ENCODE measurements at places on chromosomes 1 and 21. TPM values are rescaled to one million over a fixed set of nuclear protein-coding genes. Genes with fewer than 3 reads are reported as not detected.

- no peak overlapping the region for H3K4me3 ChIP-seq
- no peak overlapping the region for H3K27ac ChIP-seq
- H3K4me1 ChIP-seq: peaks cover 4% of the 10 kb centered on the region
- no peak for DNase-seq
Measured at GRCh38 chr21:36422279-36423098, 37.3 kb downstream of the CHAF1B start.

GRCh38 chr21:35370071-35370470 lies 321.0 kb upstream of the RUNX1 start:
- no peak overlapping the region for H3K27ac ChIP-seq
- H3K4me3 ChIP-seq: no peak overlapping the region
- no peaks in the 10 kb centered on the region for H3K27me3 ChIP-seq
- no peaks in the 10 kb centered on the region for H3K36me3 ChIP-seq

- peaks cover 7% of the 10 kb centered on the region for H3K27me3 ChIP-seq
- H3K4me1 ChIP-seq: no peaks in the 10 kb centered on the region
- DNase-seq: no peak
- no peak overlapping the region for H3K27ac ChIP-seq
- no peaks in the 10 kb centered on the region for H3K36me3 ChIP-seq
Measured at GRCh38 chr1:5748286-5749225, 243.7 kb downstream of the NPHP4 start.

GRCh38 chr21:42997053-42997452 lies 22.7 kb downstream of the PKNOX1 start:
- peaks cover 20% of the 10 kb centered on the region for H3K4me1 ChIP-seq
- H3K27ac ChIP-seq: peak overlapping the region; percentile 69
- DNase-seq: no peak

GRCh38 chr1:108665771-108666170 lies 4.9 kb upstream of the HENMT1 start:
- no peaks in the 10 kb centered on the region for H3K27me3 ChIP-seq
- no peaks in the 10 kb centered on the region for H3K36me3 ChIP-seq
- no peak overlapping the region for H3K4me3 ChIP-seq

- no peaks in the 10 kb centered on the region for H3K4me1 ChIP-seq
- no peak overlapping the region for H3K27ac ChIP-seq
- no peak overlapping the region for H3K4me3 ChIP-seq
Measured at GRCh38 chr1:230371923-230372703, 54.0 kb downstream of the PGBD5 start.

DNA sequence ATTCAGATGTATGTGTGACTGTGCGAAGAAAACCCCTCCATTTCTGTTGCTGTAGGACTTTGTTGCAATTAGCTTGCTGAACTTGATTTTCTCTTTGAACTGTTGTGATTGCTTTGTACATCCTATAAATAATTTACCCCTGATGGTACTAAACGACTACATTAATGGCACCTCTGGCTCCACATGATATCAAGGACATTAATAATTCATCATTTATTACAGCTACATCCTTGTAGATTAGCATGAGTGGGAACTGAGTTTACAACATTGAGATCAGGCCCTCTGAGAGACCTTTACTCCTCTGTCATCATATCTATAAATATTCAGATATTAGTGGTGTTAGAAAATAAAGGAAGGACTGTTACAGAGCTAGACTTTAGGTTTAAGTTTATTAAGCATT lies 13.5 kb downstream of the LRIG2 start:
- H3K4me1 ChIP-seq: peaks cover 2% of the 10 kb centered on the region
- DNase-seq: no peak
- H3K36me3 ChIP-seq: peaks cover 13% of the 10 kb centered on the region
- no peaks in the 10 kb centered on the region for H3K27me3 ChIP-seq
- H3K27ac ChIP-seq: no peak overlapping the region

DNA sequence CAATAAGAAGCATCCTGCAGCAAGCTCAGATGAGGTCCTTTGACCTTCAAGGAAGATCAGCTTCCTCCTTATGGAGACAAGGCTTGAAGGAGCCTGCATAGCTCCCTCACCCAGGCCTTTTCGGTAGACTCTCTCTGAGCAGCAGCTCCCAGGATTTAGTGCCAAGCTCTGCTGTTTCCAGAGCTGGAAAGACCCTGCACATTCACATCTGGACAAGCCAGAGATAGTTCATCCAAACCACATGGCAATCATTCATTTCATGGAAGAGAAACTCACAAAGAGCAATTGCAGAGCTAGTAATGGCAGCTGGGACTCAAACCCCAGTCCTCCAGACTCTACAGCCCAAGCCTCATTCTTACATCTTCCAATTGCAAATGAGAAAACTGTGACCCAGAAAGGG lies 76.4 kb upstream of the EDN2 start:
- DNase-seq: no peak
- no peak overlapping the region for H3K4me3 ChIP-seq
- no peak overlapping the region for H3K27ac ChIP-seq
- H3K36me3 ChIP-seq: no peaks in the 10 kb centered on the region
- no peaks in the 10 kb centered on the region for H3K4me1 ChIP-seq
- H3K27me3 ChIP-seq: peaks cover 3% of the 10 kb centered on the region

GRCh38 chr1:115052454-115053083 lies 22.9 kb downstream of the TSHB start:
- H3K27ac ChIP-seq: no peak overlapping the region
- no peaks in the 10 kb centered on the region for H3K27me3 ChIP-seq
- H3K36me3 ChIP-seq: no peaks in the 10 kb centered on the region
- no peaks in the 10 kb centered on the region for H3K4me1 ChIP-seq
- DNase-seq: no peak
- H3K4me3 ChIP-seq: no peak overlapping the region

DNA sequence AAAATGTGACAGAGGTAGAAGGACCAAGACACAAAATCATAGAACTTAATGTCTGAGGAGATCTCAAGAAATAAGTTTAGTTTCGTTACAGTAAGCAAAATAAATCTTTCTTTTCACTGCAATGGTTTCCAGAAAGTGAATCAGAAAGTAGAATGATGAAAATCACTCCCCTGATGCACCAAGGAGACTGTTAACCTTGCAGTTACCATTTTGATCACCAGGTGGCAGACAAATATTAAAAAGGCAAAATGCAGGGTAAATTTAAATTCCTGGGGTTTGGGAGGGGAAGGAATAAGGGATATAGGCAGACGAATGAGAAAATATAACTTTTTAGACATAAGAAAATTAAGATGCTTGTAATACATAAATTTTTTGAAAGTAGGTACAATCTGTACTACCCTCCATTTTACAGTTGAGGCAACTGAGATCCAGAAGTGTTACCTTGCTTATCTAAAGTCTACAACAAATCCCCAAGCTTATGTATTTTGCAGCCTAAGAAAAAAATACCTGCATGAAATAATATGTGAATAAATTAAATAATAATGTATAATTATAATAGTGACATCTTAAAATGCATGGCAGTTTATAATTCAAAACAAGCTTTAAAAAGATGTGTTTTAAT lies 253.2 kb downstream of the CRB1 start:
- H3K4me1 ChIP-seq: no peaks in the 10 kb centered on the region
- no peak overlapping the region for H3K4me3 ChIP-seq
- no peaks in the 10 kb centered on the region for H3K36me3 ChIP-seq
- no peak overlapping the region for H3K27ac ChIP-seq
- no peaks in the 10 kb centered on the region for H3K27me3 ChIP-seq
- no peak for DNase-seq

GRCh38 chr1:46797696-46798470 lies 963 bp upstream of the CYP4B1 start:
- no peaks in the 10 kb centered on the region for H3K36me3 ChIP-seq
- no peak for DNase-seq
- H3K27ac ChIP-seq: no peak overlapping the region
- no peaks in the 10 kb centered on the region for H3K4me1 ChIP-seq
- H3K4me3 ChIP-seq: no peak overlapping the region

GRCh38 chr1:239947801-239948200 lies 143.9 kb upstream of the FMN2 start:
- DNase-seq: no peak
- no peaks in the 10 kb centered on the region for H3K36me3 ChIP-seq
- no peak overlapping the region for H3K27ac ChIP-seq

DNA sequence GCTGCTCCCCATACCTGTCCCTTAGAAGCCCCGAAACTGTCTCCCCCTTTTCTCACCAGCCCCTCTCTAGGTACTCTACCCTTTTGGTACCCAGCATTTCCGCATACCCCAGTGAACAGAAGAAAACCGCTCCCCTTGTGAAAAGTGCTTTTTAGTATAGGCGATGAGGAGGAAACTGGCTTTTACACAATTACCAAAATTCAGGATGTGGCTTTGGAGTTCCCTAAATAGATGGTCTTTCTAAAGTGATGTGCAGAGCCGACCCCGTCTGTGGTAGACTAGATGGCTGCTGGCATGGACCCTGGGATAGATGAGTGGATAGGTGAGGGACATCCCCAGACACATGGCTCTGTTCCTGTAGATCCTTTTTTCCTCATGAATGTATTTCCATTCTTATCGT lies 2.6 kb upstream of the PER3 start:
- H3K27me3 ChIP-seq: no peaks in the 10 kb centered on the region
- peaks cover 25% of the 10 kb centered on the region for H3K36me3 ChIP-seq
- no peak overlapping the region for H3K4me3 ChIP-seq
- no peak for DNase-seq
- peaks cover 13% of the 10 kb centered on the region for H3K4me1 ChIP-seq

- H3K27me3 ChIP-seq: no peaks in the 10 kb centered on the region
- peaks cover 7% of the 10 kb centered on the region for H3K36me3 ChIP-seq
- peak overlapping the region; percentile 15 for H3K27ac ChIP-seq
- H3K4me3 ChIP-seq: no peak overlapping the region
Measured at GRCh38 chr1:230124186-230125128, 57.4 kb downstream of the GALNT2 start.

GRCh38 chr1:156463874-156464273 lies 36.7 kb downstream of the MEF2D start:
- peaks cover 15% of the 10 kb centered on the region for H3K36me3 ChIP-seq
- peak overlapping the region; percentile 47 for H3K27ac ChIP-seq
- H3K27me3 ChIP-seq: no peaks in the 10 kb centered on the region

DNA sequence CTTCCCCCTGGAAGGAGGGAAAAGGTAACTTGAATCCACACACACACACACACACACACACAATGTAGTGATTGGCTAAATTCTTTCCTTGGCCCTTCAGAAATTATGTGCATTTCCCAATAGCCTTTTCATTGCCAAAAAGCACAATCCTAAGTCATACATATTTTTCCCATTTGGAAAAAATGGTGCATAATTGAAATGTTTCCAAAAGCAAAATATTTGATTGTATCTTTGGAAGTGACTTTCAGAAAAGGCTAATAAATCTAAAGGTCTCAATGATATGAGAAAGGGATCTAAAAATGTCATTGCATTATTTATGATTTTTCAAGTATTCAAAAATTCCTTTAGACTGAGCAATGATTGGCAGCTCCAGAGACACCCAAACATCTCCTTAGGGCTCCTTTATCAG lies 43.5 kb upstream of the NEK7 start:
- no peak overlapping the region for H3K4me3 ChIP-seq
- H3K36me3 ChIP-seq: no peaks in the 10 kb centered on the region
- H3K27me3 ChIP-seq: no peaks in the 10 kb centered on the region
- DNase-seq: no peak
- H3K4me1 ChIP-seq: peaks cover 22% of the 10 kb centered on the region

DNA sequence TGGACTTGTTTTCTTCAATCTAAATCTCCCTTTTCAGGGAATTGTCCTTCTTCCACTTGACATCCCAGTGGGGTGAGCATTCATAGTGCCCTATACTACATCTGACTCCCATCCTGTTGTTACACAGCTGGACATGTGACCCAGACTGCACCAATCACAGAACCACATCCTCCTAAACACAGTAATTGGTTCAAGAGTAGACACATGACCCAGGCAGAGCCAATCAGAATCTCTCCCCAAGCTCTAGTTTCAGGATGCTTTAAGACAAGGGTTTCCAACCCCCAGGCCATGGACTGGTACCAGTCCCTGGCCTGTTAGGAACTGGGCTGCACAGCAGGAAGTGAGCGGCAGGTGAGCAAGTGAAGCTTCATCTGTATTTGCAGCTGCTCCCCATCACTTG lies 5.6 kb upstream of the DDOST start:
- peaks cover 9% of the 10 kb centered on the region for H3K4me1 ChIP-seq
- H3K27me3 ChIP-seq: no peaks in the 10 kb centered on the region
- H3K36me3 ChIP-seq: no peaks in the 10 kb centered on the region
- H3K27ac ChIP-seq: no peak overlapping the region
- no peak overlapping the region for H3K4me3 ChIP-seq

DNA sequence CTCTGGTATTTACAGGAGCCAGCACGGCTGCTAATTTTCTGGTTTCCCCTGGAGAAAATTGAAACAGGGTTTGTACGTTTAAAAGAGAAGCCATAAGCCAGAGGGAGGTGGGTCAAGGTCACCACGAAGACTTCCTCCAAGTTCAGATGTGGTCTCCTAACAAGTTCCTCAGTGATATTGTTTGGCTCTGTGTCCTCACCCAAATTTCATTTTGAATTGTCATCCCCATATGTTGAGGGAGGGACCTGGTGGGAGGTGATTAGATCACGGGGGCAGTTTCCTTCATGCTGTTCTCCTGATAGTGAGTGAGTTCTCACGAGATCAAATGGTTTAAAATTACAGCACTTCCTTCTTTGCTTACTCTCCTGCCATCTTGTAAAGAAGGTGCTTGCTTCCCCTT lies 295.4 kb upstream of the DAB1 start:
- no peak for DNase-seq
- no peak overlapping the region for H3K27ac ChIP-seq
- no peak overlapping the region for H3K4me3 ChIP-seq

- no peak overlapping the region for H3K27ac ChIP-seq
- H3K36me3 ChIP-seq: no peaks in the 10 kb centered on the region
- DNase-seq: no peak
Measured at GRCh38 chr1:186937016-186937670, 108.4 kb downstream of the PLA2G4A start.

GRCh38 chr21:36657999-36658398 lies 40.9 kb upstream of the SIM2 start:
- H3K4me1 ChIP-seq: peaks cover 1% of the 10 kb centered on the region
- no peak overlapping the region for H3K27ac ChIP-seq
- no peak overlapping the region for H3K4me3 ChIP-seq

The TNFSF18 gene
- total RNA-seq: not detected

The S100A2 gene
- 11.7 TPM for total RNA-seq

The IGSF21 gene
- total RNA-seq: not detected

The THEMIS2 gene
- 3.7 TPM for total RNA-seq

The SPOCD1 gene
- total RNA-seq: 0.44 TPM

The NAXE gene
- 59.2 TPM for total RNA-seq
